Activated T-cell treated with anti-CD3 and anti-CD28 coated beads for 4 hours (primary cell): ENCODE measurements at places on chromosomes 5 and 9.

GRCh38 chr9:132768932-132769905, 99.0 kb downstream of the GTF3C4 start:
- DNase-seq = peak; percentile 68

DNA sequence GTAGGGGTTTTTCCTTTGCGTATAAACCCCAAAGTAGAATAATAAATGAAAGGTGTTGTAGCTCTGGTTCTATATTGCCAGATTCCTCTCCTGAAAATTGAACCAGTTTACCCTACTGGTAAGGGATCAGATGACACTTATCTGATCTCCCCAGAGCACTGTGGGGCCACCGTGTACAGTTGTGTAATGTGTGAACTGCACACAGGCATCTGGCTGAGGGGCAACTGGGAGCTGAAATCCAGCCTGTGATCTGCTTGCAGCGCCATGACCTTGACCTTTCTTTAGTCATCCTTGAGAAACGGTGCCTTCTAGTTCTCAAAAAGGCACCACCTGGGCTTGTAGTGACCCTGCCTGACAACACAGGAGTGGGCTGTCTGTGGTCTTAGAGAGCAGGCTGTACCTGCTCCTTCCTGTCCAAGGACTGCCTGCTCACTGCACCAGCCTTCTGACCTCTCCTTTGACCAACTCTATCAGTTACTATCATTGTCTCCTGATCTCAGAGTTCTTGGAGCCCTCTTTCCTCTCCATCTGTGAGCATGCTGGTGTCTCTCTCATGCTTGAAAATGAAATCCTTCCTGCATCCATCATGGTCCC, 40.2 kb downstream of the PDE6A start:
- DNase-seq = no peak

- DNase-seq = no peak
These were observed 18.9 kb downstream of the PFDN1 start for GRCh38 chr5:140284013-140284412.

DNA sequence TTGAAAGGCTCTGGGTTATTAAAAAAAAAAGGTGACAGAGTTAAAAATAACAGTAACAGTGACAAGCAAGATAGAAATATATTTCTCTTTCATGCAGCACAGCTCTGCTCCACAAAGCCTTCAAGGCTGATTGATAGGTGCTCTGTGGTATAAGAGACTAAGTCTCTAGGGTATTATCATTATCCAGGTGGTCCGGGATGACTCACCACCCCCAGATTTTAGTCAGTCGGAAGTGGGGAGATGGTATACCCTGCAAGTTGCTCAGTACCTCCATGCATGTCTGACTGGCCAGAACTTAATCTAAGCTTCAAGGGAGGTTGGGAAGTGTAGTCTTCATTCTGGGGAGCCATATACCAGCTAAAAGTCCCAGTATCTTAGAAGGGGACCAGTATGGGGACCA, 76.1 kb downstream of the SLC1A3 start:
- DNase-seq = no peak

DNA sequence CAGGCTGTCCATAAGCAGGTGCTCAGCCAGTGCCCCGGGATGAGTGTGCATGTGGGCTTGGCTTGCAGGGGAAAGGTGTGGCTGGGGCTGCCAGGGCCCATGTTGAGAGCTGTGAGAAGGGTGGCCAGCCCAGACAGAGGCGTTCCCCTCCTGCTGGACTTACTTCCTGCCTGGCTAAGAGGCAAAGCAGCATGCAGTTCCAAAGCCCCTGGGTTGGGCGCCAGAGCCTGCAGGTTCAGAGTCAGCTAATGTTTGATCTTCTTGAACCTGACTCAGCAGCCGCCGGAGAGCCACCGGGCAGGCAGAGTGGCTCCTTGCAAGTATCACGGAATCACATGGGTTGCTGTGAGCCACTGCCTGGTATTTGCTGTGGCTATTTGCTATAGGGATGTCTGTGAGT, 168.4 kb upstream of the MAP1B start:
- DNase-seq = no peak

DNA sequence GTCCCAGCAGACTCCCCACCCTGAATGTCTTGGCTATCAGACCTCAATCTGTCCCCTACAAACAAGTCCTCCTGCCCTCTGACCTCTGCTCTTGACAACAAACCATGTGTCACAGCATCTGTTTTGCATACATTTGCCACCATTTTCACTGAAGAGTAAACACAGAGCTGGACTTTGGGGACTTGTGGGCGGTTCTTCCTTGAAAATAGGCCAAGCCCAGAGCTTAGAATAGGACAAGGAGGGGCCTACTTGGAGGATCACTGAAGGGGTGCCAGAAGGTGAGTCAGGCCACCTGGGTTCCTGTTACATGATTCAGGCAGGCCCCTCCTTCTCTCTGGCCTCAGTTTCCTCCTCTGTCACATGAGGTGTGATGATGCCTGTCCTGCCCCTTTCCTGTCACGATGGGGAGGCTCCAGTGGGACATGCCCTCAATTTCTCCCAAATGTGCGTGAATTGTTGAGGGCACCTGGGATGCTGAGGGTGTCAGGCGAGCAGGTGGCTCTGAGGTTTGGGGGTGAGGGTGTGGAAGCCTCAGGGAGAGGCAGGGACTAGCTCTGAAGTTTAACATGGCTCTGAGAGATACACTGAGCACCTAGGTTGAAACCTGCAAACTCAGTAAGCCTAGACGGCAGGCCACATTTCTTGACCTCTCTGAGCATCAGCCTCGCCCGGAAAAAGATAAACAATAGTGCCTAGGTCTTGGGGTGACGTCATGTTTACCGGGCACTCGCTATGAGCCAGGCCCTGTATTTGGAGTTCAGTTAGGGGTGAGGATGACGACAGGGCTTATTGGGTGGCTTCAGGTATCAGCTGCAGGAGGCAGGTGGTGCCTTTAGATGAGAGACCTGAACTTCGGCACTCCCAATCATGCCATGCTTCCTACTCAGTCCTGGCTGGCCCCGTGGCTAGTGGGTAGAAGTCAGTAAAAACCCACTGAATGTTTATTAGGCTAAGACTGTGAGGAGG, 107.6 kb upstream of the PITX1 start:
- DNase-seq = no peak

DNA sequence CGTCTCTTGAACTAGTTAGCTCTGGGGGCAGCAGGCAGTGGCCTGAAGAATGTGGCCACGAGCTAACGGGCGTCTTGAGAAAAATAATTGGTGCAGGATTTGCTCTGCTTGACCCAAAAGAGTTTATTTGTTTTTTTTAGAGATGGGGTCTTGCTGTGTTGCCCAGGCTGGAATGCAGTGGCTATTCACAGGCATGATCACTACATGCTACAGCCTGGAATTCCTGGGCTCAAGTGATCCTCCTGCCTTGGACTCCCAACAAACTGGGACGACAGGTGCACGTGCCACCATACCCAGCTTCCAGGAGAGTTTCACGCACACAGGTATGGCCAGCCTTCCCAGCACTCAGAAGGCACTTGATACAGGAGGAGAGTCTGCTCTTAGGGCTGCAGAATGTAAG, 203.8 kb downstream of the MLLT3 start:
- DNase-seq = no peak

GRCh38 chr9:91101611-91102168, 260.0 kb downstream of the AUH start:
- peak; percentile 56 for DNase-seq

GRCh38 chr5:79595086-79595485, 17.2 kb upstream of the TENT2 start:
- no peak for DNase-seq

GRCh38 chr5:59275170-59275509, 618.4 kb downstream of the PDE4D start:
- DNase-seq = no peak
